ENCODE measurements at places on chromosomes 4 and X.

DNA sequence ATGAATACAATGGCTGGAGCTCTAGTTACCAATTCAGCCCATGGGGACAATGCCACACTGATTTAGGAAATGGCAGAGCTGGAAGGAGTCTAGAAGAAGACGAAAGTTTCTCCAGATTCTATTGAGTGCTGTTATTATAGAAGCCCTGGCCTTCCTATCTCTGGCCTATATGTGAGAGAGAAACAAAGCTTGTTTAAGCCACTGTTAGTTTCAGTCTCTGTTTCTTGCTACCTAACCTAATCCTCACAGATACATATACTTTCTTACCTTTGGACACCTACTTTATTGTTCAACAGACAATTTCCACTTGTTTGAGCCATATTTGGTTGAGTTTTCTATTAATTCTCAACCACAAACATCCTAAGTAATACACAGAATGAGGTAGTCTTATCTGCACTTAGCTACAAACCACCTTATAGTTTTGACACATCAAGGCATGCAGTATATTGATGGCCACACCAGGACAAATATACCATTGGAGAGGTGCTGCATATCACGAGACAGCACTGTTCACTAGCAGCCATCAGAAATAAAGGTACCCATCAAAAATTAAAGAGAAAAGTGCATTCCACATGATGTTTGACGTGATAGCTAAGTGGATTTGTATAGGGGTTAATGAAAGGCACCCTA lies 190.2 kb downstream of the SMIM20 start:
- DNase-seq, result no peak

DNA sequence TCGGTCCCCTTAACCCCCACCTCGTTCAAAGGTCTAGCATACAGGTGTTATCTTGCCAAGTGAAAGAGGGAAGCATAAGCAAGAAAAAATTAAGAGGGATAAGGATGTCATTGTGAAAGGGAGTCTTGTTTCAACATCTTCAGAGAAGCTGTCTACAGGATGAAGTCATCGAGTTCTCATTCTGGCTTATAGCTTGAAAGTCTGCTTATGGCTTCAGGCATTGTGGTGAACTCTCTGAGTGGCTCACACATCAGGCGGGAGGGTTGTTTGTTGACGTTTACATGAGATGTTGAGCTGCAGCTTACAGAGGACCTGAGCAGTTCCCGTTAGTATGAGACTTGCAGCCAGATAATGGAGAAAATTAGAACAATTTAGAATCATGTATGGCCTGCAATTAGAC lies 16.6 kb downstream of the MAGEA9B start:
- DNase-seq, result peak; percentile 48

DNA sequence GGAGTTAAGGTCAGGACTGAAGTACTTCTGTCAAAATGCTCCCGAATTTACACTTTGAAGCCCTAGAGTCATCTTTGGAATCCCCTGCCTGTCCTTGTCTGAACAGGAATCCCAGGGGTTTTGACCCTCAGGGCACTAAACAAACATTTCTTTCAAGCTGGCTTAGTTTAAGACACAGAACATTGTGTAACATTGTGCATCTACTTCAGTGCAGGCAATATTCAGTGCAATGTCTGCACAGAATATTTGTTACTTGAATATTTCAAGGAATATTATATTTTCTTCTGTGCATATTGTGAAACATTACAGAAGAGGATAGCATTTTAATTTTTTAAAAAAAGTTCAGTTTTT lies 763.4 kb downstream of the PCDH18 start:
- DNase-seq, result no peak

DNA sequence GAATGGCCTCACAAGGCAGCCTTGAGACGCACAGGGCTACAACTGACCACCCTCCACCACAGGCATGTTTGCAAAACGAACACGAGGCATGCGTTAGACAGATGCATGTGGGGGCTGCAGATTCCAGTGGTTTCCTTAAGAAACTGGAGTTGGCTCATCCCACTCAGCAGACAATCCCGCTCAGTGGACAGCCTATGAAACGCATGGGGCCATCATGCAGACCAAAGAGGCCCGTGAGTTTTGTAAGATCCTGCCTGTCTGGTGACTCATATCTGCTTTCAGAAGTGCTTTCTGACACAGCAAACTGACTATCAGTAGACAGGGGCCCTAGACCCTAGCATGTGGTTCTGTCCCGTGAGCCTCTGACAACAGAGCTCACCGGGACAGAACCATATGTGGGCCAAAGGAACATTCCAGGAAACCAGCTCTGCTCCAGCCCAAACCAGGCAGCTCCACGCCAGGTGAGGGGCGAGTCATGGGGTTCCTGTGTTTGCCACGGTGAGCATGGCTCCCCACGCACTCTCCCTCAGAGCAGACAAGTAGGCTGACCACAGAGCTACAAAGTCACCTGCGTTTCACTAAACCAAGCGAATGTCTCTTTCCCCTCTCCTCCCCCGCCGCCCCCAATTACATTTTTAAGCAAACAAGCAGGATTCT lies 74.4 kb downstream of the MTMR1 start:
- DNase-seq, result no peak

DNA sequence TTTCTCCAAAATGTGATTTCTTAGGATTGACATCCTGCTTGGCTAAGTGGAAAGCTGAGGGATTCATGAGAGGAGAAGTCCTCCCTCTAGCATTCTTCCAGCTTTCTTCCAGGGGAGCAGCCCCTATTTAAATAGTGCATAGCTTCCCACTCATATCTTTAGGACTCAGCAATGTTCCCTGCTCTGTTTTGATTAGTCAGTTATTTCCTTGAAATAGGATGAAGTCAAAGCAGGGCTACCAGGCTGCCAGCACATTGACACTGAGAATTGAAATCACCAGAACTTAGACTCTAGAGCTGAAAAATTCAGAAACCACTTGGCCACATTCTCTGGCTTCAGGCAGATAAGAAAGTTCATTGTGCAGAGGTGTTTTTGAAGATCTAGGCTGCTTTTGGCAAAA lies 74.7 kb upstream of the SMAD1 start:
- no peak for DNase-seq

Data from HEK293T (cell line).